ENCODE measurements at places on chromosomes 6 and 20.

- DNase-seq = no peak
These were observed 91.3 kb downstream of the PDE10A start for GRCh38 chr6:165571721-165572132.

DNA sequence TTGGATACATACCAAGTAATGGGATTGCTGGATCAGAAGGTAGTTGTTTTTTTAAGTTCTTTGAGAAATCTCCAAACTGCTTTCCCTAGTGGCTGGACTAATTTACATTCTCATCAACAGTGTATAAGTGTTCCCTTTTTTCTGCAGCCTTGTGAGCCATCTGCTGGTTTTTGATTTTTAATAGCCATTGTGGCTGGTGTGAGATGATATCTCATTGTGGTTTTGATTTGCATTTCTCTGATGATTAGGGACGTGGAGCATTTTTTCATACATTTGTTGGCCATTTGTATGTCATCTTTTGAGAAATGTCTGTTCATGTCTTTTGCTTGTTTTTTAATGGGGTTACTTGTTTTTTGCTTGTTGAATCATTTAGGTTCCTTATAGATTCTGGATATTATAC, 34.8 kb downstream of the TOP1 start:
- DNase-seq = no peak

GRCh38 chr6:40848038-40848437, 191.0 kb downstream of the UNC5CL start:
- DNase-seq = no peak

DNA sequence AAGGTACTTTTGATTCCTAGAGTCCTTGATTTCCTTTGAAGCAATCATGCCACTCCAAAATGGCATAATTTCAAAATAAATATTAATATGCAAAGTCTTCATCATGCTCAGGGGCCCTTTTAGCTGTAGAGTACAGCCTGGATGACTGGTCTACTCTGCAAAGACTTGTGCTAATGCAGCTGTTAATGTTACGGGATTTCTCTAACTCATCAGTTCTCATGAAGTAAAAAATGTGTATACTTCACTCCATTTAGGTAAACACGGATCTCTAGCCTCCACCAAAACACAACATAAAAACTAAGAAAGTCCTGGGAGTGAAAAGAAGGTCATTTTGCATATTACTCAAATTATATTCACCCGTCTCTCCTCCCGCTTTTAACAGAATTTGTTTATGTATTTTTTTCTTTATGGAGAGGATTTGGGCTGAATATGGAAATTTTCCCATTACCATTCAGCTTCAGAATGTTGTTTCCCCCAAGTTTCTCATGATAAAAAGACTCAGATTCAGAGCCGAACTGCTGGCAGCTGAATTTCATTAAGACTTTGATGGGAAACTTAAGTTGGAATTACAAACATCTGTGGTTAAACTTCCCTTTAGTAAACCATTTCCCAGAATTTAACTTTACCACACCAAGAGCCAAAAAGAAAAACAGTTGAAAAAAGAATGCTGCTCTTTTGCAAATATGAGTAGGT, 8.7 kb downstream of the LAMA4 start:
- no peak for DNase-seq

DNA sequence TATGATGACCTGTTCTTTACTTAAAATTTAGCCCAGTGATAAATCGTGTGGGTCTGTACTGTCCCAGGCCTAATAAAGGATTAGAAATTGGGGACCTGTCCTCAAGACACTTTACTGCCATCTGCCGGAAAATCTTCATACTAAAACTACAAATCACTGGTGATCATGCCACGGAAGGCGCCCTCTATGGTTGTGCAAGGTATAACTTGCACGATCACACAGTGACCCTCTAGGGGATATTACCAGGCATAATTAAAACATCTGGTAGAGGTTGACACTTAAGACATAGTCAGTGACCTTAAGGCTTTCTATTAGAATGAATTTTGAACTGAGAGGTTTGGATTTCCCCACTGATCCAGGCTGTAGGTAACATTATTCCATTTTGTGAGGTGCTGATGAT, 172.6 kb downstream of the BMP2 start:
- no peak for DNase-seq

- DNase-seq = no peak
These were observed 178.9 kb downstream of the PHF3 start for GRCh38 chr6:63814459-63814858.

DNA sequence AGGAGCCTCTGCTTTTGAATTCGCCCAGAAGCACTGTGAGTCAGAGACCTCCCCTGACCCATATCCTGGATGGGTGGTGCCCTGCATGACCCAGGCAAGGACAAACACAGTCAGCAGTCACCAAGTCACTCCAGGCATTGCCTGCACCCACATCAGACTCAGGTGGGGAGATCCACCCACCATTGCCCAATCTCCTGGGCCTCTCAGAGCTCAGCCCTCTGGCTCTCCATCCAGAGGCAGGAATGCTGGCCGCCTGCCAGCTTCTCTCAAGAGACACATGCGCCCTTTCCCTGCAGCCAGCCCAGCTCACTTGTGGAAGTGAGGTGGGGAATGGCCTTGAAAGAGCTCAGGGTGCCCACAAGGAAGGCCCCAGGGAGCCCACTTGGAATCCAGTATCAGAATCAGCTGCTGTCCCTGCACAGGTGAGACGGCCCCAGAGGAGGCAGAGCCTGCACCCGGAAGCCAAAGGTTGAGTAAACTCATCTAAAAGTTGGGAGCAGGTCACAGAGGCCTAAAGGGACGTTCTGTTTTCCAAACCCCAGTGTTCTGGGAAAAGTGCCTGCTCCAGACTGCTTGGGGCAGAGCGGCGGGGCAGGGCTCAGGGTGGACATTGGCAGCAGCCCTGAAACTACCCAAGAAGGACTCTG, 129.8 kb downstream of the PREX1 start:
- no peak for DNase-seq

GRCh38 chr20:58883241-58883691, 30.8 kb downstream of the GNAS start:
- no peak for DNase-seq

DNA sequence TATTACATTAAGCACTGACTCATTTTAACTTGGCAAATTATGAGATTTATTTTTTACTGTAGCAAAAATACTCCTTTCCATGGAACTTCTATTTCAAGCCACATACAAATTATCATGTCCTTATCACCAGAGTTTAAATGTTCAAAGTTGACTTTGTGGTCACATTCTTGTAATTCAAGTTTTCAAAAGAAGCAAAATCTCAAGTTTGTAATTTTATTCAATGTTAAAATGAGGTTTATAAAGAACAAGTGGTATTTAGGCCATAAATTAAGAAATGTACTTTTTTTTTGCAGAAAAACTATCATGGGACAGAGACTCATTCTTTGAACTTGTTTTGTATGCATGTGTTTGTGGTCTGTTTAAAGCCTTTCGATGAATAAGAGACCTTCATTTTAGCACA, 811.5 kb downstream of the TENT5A start:
- DNase-seq = no peak

- DNase-seq = no peak
These were observed 62.3 kb upstream of the SNX9 start for GRCh38 chr6:157760589-157761330.

GRCh38 chr6:74642101-74642500, 563.8 kb downstream of the COL12A1 start:
- DNase-seq = no peak

DNA sequence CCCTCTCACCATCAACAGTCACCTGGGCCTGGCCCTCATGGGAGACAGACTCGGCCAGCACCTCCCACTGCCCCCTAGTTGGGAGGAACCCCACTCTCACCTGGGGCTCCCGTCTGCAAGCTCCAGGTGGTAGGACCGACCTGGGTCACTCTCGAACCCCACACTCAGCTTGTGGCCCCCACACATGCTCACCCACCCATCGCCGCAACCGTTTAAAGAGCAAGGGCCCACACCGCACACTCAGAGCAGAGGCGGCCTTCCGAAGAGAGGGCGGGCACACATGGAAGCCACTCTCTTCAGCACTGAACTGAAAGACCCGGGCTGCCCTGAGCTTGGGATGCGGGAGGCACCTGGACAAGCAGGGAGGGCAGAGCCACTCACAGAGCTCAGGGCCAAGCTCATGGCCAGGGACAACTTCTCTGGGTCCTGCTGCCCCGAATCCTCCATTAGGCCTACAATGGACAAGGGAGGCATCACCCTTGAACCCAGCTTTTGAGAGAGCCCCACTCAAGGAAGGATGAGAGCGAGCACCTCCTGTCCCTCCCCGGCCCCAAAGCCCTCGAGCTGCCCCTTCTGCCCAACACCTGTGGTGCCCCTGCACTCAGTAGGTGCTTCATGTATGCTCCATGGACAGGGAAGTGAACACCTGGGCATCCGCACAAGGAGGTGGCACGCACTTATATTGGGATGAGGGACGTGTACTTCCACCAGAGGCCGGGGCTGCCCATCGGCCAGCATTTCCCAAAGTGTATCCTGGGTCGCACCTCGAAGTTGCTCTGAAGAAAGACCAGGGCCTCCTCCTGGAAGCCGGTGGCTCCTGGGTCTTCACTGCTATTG, 50.4 kb downstream of the YTHDF1 start:
- DNase-seq = no peak

- DNase-seq = no peak
These were observed 29.0 kb upstream of the VSTM2L start for GRCh38 chr20:37873884-37874283.

DNA sequence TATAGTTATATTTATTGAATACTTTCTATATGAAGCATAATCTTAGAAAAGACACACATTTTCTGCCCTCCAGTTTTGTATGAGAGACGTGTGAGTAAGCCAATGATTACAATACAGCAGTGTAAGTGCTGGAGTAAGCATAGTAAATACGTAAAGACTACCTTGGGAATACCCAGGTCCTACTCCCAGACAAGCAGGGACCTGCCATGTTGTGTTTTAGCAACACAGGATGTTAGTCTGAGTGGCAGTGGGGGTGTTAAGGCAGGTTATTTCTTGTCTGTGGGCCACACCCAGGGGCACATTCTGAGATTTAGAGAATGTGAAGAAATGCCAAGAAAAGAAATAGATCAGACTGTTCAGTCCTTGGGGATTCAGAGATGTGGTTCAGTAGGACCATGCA, 34.3 kb upstream of the RNF144B start:
- DNase-seq = no peak

GRCh38 chr6:139253656-139254055, 38.1 kb downstream of the TXLNB start:
- DNase-seq = no peak

- no peak for DNase-seq
These were observed 223.3 kb downstream of the BMP7 start for GRCh38 chr20:57043091-57043490.

- DNase-seq = no peak
These were observed 222.6 kb downstream of the ZMYND8 start for GRCh38 chr20:47133809-47134456.

DNA sequence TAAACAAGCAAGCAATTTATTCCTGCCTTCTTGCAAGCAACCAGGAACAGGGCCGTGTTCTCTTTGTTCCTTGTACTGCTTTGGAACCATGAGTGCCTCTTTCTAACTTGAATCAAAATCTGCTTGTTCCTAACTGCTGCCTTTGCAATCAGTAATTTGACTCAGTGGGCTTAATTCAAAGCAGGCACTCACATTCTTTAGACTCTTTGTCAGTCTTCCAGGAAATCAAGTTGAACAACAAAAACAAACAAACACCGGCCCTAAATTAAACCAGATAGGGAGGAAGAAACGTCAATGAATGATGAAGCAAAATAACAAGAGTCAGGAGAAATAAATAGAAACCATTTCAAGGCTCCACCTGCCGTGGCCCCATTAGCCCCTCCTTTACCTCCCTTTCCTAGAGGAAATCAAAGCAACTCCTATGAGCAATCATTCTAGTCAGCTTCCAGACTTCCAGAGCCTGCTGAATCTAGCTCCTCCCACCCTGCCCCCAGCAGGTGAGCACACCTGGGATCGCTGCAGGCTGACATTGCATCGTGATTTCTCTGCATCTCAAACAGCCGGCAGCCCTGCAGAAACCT, 582.2 kb upstream of the FLRT3 start:
- no peak for DNase-seq

DNA sequence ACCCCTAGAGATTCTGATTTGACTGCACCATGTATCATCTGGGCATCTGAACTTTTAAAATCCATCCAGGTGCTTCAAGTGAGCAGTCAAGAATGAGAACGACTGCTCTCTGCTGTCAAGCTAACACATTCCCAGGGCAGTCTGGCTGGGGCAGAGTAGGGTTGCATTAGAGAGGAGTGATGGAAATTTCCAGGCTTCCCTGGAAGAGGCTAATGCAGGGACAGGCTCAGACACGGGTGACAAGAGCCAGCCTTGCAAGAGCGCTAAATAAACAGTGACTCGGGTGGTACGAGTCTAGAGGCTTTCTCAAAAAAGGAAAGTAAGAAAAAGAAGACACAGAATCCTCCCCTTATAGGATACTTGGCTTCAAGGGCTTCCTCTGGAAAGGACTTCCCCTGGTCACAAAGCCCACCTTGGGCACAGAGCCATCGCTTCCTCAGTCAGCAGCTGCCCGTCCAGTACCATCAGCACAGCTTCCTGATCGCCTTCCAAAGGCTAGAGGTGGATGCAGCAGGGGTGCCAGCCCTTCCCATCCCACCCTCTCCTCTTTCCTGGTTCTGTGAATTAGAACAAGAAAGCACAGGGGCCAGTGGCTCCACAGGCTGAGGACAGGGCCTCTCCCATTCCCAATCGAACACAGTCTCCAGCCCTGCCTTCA, 177.4 kb upstream of the RREB1 start:
- DNase-seq = no peak

DNA sequence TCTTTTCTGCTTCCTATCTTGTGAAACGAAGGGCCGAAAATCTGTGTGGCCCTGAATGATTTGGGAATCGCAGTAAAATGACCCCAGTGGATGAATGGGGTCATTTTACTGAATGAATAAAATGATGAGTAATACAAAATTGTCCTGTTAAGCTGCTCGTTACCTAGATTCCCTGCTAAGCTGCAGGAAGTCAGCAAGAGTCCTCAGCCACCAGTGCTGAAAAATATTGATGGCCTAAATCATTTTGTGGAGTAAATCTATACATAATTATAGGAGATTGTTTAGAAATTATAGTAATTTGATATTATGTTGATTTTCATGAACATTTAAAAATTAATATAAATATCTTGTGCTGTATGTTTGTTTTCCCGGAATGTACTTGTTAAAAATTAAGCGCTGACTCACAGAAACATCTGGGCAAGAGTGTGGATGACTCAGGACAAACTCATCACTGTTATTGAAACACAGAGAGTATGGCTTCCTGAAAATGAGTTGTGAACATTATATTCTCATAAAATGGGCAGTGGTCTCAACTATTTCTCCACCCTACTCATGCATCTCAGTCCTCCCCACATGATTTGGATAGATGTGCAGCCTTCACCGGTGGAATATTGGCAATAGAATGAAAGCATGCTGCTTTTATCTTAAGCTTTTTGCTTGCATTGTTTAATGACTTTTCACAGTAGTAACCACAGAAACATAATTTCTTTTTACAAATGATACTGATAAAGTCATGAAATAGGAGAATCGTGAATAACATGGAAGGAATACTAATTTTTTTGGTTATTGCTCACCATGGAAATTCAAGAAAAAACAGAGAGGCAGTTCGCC, 36.2 kb upstream of the RGS17 start:
- no peak for DNase-seq
